ENCODE measurements at places on chromosomes 7 and 10. TPM values are rescaled to one million over a fixed set of nuclear protein-coding genes. Genes with fewer than 3 reads are reported as not detected.

The EVX1 gene
- total RNA-seq: not detected

The CASP7 gene
- 43.1 TPM for total RNA-seq

The MRLN gene
- not detected for total RNA-seq

The ENTPD1 gene
- total RNA-seq: 23.0 TPM

The TTYH3 gene
- 280 TPM for total RNA-seq

GRCh38 chr10:30970760-30971460, 60.8 kb downstream of the ZNF438 start:
- no peak for DNase-seq

DNA sequence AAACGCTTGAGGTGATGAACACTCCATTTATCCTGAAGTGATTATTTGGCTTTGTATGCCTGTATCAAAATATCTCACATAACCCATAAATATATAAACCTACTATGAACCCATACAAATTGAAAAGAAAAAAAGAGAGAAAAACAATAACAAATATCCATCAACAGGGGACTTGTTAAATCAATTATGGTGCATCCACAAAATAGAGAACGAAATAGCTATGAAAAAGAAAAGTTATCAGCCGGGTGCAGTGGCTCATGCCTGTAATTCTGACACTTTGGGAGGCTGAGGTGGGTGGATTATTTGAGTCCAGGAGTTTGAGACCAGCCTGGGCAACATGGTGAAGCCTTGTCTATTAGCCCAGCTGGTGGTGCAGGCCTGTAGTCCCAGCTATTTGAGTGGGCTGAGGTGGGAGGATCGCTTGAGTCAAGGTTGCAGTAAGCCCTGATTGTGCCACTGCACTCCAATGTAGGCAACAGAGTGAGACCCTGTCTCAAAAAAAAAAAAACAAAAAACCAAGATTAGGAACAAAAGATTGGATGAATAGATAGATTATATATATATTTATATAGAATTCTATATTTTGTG, 30.6 kb upstream of the IFRD1 start:
- no peak for DNase-seq

GRCh38 chr7:16421333-16422102, at the start of gene CRPPA:
CRPPA (minus strand) TSS chr7:16421538; CDS start chr7:16421322, 216 bp downstream.
- DNase-seq: peak; percentile 56

DNA sequence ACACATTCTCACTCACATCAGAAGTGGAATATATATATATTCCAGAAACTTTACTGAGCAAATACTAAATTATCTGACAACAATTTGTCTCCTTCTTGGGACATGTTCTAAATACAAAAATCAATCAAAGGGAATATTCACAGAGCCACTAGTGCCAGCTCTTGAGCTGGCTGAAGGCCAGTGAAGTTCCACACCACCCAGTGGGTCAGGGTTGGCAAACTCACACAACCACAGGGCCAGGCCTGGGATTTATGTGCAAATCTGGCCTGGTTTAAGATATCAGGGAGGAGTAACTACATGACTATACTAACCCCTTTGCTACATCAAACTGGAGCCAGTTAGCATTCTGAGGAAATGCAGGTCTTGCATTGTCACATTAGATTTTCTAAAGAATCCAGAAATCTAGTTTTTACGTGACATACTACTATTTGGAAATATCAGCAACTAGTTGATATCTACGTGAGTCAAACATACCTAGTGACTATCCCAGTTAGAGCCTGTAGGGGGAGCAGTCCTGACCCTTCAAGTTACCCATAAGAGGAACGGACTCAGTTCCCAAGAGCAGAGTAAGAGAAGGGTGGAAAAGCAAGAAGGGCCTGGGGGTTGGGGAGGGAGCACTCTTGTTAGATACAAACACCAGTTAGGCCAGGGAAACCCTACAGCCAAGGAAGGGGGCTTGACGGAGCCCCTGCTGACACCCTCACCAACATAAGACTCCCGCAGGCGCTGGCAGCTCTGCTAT, 600.4 kb downstream of the KCNMA1 start:
- DNase-seq: peak; percentile 25

- DNase-seq: no peak
Measured at GRCh38 chr7:141698247-141699015, 3.5 kb downstream of the DENND11 start.

- DNase-seq: peak; percentile 65
Measured at GRCh38 chr10:60646966-60647796, 131.1 kb upstream of the CDK1 start.

DNA sequence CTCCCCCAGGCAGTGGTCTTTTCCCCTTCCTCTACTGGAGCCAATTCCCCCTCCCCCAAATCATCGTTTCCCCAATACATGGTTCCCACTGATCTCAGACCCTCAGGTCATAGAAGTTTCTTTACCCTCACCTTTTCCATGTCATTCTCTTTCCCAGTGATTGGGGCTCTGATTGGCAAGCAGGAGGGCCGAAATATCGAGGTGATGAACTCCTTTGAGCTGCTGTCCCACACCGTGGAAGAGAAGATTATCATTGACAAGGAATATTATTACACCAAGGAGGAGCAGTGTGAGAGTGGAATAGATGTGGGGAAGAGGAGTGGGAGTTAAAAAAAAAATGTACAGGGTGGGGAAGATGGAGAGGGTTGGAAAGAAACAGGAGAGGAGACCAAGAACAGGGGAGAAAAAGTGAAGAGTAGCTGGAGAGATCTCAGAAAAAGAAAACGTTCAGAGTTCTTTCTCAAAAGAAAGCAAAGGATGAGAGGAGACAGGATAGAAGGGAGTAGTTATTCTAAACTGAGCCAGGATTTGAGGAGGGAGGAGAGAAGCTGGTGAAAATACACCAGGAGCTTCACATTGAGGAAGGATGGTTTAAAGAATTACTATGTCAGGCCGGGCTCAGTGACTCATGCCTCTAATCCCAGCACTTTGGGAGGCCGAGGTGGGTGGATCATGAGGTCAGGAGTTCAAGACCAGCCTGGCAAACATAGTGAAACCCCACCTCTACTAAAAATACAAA, 858 bp downstream of the COPS6 start:
- DNase-seq: no peak

DNA sequence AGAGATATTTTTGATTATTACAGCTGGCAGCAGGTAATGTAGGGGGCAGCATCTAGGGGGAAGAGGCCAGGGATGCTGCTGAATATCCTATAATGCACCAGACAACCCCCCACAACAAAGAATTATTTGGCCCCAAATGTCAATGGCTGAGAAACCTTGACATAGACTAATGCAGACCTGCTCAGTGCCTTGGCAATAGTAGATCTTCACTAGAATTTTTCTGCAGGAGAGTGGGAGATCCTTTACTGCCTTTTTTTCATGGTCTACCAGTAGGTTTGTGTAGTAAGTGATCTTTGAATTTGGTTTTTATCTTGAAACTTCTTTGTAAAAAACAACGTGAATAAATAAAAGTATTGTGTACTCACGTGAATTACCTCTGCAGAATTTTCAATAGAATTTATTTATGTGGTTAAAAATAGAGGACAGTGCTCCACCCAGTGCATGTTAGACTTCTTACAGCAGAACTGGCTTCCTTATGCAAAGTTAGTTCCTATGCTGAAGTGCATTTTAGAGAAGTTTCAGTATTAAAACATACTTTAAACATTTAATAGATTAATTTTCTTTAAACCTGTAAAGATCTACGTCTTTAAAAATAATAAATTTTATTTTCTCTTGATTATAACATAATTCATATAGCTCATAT, 199.6 kb upstream of the HDAC9 start:
- DNase-seq: no peak

GRCh38 chr10:34761453-34761852, 53.6 kb downstream of the PARD3 start:
- DNase-seq: no peak

DNA sequence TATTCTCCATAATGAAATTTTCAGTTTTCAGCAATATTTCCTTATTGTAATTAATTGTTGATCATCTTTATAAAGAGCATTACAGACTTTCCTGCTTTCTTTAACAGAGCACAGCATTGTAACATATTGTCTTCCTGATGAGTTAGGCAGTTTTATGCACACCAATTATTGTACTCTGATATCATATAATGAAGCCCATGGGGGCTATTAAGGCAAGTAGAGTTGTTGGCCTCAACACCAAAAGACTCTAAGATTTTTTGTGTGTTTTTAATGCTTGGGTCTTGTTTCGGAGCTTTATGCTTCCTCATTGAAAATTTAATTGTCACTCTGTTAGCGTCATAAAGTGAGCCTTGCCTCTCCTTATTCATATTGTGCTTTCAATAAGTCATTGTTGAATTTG, 49.2 kb upstream of the ARID5B start:
- DNase-seq: no peak

DNA sequence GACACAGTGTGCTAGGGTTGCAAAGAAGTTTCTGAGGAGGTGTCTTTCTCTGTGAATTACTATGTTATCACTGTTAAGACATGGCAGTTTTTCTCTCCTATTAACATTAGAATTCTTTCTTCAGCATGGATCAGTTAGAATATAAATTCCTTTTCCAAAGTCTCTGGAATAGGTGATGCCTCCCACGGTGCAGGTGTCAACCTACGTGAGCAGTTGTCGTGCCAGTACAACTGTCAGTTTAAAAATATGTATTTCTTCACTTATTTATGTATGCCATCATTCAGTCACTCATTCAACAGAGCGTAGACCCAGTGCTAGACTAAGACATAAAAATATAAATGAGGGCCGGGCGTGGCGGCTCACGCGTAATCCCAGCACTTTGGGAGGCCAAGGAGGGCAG, 83.5 kb downstream of the TACC2 start:
- DNase-seq: no peak

DNA sequence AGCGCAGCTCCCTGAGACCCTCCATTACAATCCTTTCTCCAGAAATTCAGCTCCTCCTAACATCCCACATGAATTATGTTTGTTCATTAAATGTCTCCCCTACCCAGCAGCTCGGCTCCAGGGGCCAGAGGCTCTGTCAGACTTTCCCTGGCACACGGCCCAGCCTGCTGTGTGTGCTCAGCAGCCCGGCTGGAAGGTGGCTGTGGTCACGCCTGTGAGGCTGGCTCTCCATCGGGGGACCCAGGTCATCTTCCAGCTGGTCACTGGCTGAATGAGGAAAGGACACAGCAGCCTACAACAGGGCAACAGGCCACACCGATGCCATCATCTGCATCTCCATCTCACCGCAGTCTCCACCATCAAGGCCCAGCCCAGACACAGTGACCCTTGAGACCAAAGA, 219.8 kb downstream of the MAD1L1 start:
- DNase-seq: no peak

Measured in endothelial cell of umbilical vein (primary cell).